NCI-H774 (cell line): ENCODE measurements at places on chromosomes 12 and 14.

- no peak for DNase-seq
Measured at GRCh38 chr14:93638790-93639189, 149.5 kb downstream of the PRIMA1 start.

- DNase-seq = no peak
Measured at GRCh38 chr14:70350078-70350477, 9.4 kb downstream of the COX16 start.

DNA sequence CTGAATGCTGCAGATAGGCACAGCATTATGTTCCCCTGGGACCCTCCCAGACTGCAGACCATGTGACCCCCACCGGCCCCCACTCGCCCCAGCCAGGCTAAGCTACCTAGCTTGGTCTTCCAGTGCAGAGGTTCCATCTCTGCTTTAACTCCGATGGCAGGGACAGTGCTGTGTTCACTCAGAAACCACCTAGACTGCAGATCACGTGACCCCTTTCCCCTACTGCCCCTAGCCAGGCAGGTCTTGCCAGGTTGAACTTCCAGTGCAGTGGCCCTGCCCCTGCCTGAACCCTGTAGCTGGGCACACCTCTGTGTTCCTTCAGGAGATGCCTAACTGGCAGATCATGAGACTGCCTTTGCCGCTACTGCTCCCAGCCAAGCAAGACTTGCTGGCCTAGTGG is 1116.2 kb downstream of the FLRT2 start:
- DNase-seq = no peak

DNA sequence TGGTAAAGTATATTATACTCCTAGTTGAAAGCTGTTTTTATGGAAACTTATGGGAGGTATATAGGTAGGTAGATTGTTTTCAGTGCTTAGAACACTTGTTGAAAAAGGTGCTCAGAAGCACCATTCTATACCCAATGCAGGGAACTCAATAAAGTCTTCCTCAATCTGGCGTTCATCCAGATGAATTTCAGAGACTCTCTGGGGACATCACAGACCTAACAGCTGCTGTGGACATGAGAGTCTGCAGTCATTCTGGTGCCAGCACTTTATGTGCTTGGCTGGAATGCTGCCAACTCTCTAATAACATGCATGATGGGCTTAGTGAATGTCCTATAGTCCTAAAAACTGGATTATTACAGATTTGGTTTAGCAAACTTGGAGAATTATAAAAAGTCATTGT is 115.9 kb downstream of the NTN4 start:
- DNase-seq = peak; percentile 83
